CD4-positive, alpha-beta T cell (primary cell): ENCODE measurements at places on chromosomes 2 and 18. TPM values are rescaled to one million over a fixed set of nuclear protein-coding genes. Genes with fewer than 3 reads are reported as not detected.
A peak's percentile ranks its signal among the peaks of the same experiment; 100 is the strongest.

DNA sequence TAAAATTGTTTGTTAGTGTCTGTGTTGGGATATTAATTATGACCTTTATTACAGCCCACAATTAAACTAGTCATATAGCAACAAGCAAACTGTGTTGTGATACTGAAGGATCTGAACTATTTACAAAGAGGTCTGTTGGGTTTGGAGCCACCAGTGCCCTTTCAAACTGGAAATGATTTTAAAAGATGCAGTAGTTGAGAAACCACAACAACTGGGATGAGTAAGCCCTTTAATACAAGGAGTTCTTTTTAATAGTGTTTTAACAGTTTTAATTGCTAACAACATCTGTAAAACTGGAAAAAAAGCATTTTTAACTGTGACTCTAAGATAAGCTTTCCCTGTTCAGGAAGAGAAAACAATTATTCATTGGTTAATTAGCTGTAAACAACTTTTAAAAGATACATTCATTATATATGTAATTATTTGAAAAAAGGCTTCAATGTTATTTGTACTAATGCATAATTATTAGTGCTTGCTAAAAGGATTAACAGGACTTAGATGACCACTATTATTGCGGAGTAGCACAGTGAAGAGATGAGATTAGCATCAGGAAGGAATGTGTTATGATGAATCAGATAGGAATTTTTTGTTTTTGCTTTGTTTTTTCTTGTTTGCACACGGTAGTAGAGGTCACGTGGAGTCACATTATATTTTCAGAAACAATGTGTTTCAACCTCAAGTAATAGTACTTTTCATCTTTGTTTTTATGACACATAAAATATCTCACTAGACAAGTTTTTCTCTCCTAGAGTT, 392.7 kb upstream of the FANCL start:
- DNase-seq: no peak

GRCh38 chr2:240374085-240374907, 61.2 kb upstream of the GPC1 start:
- DNase-seq: no peak

GRCh38 chr2:206064077-206064476, 21.9 kb downstream of the INO80D start:
- DNase-seq: peak; percentile 14

GRCh38 chr2:129191530-129191929, 787.9 kb upstream of the RAB6C start:
- no peak for DNase-seq

- DNase-seq: no peak
Measured at GRCh38 chr2:10775831-10776230, 36.8 kb downstream of the PDIA6 start.

GRCh38 chr2:223538920-223539440, 63.2 kb downstream of the SCG2 start:
- DNase-seq: no peak

- DNase-seq: no peak
Measured at GRCh38 chr18:4639628-4640310, 184.7 kb upstream of the DLGAP1 start.

- peak; percentile 68 for DNase-seq
Measured at GRCh38 chr2:172461591-172462372, 34.4 kb downstream of the ITGA6 start.

GRCh38 chr2:235366807-235367206, 127.0 kb upstream of the AGAP1 start:
- DNase-seq: no peak

- no peak for DNase-seq
Measured at GRCh38 chr2:187853381-187853791, 299.2 kb upstream of the TFPI start.

GRCh38 chr2:233460726-233461441, 105.7 kb downstream of the USP40 start:
- DNase-seq: no peak

DNA sequence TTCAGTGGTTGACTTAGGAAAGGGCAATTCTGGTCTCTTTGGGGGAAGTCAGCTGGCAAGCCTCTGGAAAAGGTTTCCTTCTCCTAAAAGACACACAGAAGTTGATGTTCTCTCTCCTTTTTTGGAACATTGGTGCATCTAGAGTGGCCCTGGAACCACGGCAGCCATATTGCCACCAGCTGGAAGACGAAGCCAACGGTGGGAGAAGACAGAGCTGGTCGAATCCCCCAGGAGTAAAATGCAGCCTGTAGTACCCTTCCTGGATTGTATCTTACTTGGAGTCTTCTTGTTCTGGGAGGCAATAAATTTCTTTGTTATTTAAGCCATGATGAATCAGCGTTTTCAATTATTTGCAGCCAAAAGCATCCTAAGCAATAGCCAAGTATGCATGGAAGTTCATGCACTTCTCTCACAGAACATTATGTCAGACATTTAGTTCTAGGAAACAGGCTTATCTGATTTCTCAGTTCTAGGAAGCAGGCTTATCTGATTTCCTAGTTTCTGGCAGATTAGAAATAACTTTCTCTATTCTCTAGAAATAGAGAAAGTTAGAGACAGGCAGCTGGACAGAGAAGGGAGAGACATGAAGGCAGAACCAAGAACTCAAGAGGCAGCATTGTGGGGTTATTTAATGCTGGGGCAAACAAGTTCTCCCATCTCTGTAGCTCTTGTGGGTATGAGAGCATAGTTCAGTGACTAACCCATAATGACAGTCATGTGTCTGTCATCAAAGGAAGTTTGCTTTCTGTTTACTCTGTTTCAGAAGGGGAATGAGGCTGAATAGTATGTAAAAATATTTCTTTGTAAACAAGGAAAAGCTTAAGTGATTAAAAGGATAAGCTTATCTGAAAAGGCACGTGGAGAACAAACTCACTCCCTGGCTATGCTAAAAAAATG, 40.5 kb upstream of the NABP1 start:
- DNase-seq: no peak

DNA sequence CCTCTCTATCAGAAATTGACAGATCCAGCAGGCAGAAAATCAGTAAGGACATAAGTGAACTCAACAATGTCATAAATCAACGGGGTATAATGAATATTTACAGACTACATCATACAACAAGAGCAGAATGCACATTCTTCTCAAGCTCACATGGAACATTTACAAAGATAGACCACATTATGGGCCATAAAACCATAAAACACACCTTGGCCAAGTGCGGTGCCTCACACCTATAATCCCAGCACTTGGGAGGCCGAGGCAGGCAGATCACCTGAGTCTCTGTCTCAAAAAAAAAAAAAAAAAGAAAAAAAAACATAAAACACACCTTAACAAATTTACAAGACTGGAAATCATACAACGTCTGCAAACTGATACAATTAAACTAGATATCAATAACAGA, 36.7 kb downstream of the FBXO15 start:
- DNase-seq: no peak

- DNase-seq: no peak
Measured at GRCh38 chr18:3269241-3269913, 7.4 kb downstream of the MYL12B start.

DNA sequence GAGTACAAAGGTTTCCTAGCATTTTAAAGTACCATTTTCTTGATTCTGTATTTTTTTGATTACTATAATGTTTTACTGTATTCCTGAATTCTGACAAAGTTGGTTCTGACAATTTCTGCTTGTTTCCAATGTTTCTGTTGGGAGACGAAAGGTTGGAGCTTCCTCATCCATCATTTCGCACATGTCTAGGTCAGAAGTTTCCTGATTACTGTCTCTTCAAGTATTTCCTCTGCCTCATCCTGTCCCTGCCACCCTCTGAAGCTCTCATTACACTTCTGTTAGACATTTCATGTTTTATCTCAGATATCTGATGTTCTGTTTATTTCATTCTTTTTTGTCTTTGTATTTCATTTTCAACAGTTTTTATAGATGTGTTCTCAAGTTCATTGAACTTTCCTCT, 895.8 kb downstream of the TSN start:
- no peak for DNase-seq

DNA sequence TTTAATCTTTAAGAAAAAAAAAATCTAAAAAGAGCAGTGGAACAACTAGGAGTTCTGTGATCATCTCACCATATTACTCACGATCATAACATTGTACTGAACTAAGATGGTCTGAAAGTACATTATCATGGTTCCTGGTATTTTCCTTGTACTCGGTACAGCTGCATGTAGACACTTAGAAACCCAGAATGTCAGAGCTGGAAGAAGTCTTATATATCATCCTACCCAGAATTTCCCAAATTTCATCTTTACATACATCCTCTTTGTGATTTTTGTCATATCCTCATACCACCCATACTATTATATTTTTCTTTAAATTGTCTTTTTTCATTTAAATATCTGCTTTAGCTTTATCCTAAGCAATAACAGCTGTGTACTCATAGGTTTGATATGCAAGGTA, 12.4 kb upstream of the ST3GAL5 start:
- DNase-seq: no peak

GRCh38 chr2:37746883-37747282, 75.4 kb upstream of the CDC42EP3 start:
- DNase-seq: no peak

- no peak for DNase-seq
Measured at GRCh38 chr2:26932974-26933373, 37.5 kb upstream of the MAPRE3 start.

DNA sequence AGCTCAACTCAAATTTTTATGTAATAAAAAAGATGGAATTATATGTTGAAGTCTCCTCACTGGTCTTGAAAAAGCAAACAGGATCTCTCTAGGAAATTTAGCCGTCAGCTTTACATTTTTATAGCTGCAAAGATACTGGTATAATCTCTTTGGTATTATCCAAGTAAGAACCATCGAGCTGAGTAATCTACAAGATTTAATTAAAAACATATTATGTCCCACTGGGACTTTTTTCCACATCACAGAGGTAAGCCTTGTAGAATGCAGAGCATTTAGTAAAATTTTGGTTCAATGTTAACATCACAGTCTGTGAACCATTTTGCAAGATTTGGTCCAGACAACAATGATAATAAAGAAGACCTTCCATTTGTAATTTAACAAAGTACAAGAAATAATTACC, 162.6 kb upstream of the SLC39A10 start:
- no peak for DNase-seq

DNA sequence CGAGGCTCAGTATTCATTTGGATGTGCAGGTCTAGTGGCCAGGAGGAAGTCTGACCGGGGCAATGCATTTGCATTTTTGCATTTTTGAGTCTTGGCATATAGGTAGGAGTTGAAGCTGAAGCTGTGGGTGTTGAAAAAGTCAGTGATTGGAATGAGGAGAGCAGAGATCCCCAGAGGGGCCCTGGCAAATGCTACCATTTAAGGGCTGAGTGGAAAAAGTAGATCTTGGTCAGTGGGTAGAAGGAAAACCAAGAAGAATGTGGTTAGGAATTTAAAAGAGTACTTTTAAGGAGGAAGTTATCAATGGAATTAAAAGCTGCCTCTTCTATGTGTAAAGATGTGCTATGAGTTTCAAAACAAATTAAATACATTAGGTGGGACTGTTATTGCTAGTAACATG, 143.0 kb downstream of the ZEB2 start:
- no peak for DNase-seq

- no peak for DNase-seq
Measured at GRCh38 chr2:184047536-184047935, 550.8 kb upstream of the ZNF804A start.

DNA sequence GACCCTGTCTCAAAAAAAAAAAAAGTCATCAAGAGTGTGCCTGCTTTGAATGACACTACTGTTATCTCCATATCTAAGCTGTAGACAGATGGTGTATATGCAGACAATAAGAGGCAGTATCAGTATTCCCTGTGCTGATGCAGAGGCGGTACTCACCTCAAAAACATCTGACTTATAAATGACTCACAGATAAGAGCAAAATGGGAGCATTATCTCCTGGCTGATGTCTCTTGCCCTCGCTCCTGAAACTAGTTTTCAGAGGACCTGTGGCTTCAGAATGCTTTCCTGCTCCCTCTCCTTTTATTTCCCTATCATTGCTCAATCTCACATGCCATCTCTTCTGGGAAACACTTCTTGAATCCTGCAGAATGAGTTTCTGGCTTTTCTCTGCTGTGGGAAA, 289.6 kb downstream of the PTPRM start:
- DNase-seq: no peak

- DNase-seq: no peak
Measured at GRCh38 chr18:4765401-4765800, 310.3 kb upstream of the DLGAP1 start.

- no peak for DNase-seq
Measured at GRCh38 chr2:38806015-38806732, 28.2 kb downstream of the GEMIN6 start.

- DNase-seq: no peak
Measured at GRCh38 chr2:239715202-239715601, 309.9 kb downstream of the NDUFA10 start.

DNA sequence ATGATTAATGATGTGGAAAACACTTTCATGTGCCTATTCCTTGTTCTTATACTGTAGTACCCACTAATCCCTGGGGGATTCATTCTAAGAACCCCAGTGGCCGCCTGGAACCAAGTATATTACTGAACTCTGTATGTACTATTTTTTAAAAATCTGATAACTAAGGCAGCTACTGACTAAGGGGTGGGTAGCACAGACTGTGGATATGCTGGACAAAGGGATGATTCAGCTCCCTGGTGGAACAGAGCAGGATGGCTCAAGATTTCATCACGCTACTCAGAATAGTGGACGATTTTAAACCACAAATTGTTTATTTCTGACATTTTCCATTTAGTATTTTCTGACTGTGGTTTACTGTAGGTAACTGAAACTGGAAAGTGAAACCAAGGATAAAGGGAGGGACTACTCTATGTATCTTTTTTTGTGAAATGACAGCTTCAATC, 41.8 kb upstream of the CDC42EP3 start:
- no peak for DNase-seq

- DNase-seq: no peak
Measured at GRCh38 chr2:180449171-180449915, 442.2 kb upstream of the CWC22 start.

- no peak for DNase-seq
Measured at GRCh38 chr18:8673256-8674209, 31.8 kb upstream of the MTCL1 start.

The OR6B3 gene
- not detected for total RNA-seq

The MARCO gene
- total RNA-seq: not detected

The TEKT4 gene
- not detected for total RNA-seq

The ASB1 gene
- 14.3 TPM for total RNA-seq

The RAB17 gene
- total RNA-seq: not detected

The TRIM43 gene
- not detected for total RNA-seq

The UGT1A3 gene
- not detected for total RNA-seq

The MOGAT1 gene
- total RNA-seq: not detected

The TUBA4B gene
- not detected for total RNA-seq

The HOXD1 gene
- not detected for total RNA-seq

The C18orf54 gene
- 0.44 TPM for total RNA-seq

The MC2R gene
- total RNA-seq: not detected

The ELP2 gene
- 206 TPM for total RNA-seq

The IL1F10 gene
- total RNA-seq: not detected

The ZFAND2B gene
- 65.9 TPM for total RNA-seq

The UGT1A4 gene
- not detected for total RNA-seq
